ENCODE measurements at places on chromosomes 7 and 10. TPM values are rescaled to one million over a fixed set of nuclear protein-coding genes. Genes with fewer than 3 reads are reported as not detected.
A peak's percentile ranks its signal among the peaks of the same experiment; 100 is the strongest.

GRCh38 chr10:6385665-6386064 is 182.9 kb downstream of the PFKFB3 start:
- peak; percentile 90 for DNase-seq

- DNase-seq = no peak
Observed at GRCh38 chr7:16935341-16935735, 53.6 kb upstream of the AGR3 start.

- no peak for DNase-seq
Observed at GRCh38 chr7:69208848-69209247, 389.4 kb upstream of the AUTS2 start.

DNA sequence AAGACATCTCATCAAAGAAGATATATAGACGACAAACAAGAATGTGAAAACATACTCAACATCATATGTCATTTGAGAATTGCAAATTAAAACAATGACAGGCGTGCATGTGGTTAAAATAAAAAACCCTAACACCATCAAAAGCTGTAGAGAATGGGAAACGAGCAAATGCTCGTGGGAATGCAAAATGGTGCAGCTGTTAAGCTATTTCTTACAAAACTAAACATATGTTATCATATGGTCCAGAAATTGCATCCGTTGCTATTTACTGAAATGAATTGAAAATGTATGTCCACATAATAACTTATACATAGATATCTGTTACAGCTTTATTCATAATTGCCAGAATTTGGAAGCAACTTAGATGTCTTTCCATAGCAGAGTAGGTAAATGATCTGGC is 574.4 kb downstream of the TNS3 start:
- peak; percentile 26 for DNase-seq

- DNase-seq = peak; percentile 38
Observed at GRCh38 chr7:102473271-102473991, 5.3 kb downstream of the POLR2J start.

GRCh38 chr7:1223196-1223981 is 9.3 kb upstream of the UNCX start:
- no peak for DNase-seq

DNA sequence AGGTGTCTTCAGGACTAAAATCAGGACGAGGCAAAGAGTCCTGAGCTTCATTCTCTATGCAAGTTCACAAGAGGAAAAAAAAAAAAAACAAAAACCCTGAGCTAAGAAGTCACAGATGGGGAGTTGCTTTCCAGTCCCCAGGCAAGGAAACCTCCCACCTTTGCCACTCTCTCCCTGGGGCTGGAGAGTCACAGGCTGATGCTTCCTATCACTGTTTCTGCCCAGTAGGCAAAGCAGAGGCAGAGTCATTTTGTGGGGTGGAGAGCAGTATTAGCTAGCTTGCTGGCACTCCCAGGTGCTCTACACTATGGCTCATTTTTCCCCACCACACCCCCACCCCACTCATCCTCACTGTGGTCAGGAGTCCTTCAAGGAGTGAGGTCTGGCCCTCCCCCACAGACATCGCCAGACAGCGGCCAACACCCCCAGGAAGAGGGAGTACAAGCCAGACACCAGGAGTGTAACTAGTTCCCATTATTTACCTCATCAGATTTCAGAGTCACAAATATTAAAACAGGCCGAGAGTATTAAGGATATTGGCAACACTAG is 34.6 kb upstream of the UNC5B start:
- no peak for DNase-seq

- no peak for DNase-seq
Observed at GRCh38 chr7:24910551-24911212, 69.3 kb downstream of the OSBPL3 start.

- no peak for DNase-seq
Observed at GRCh38 chr10:133396035-133396624, 2.2 kb downstream of the MTG1 start.

- DNase-seq = peak; percentile 3
Observed at GRCh38 chr10:29102233-29102632, 186.6 kb upstream of the LYZL1 start.

- peak; percentile 90 for DNase-seq
Observed at GRCh38 chr7:79452032-79452494, 1.4 kb downstream of the MAGI2 start.

DNA sequence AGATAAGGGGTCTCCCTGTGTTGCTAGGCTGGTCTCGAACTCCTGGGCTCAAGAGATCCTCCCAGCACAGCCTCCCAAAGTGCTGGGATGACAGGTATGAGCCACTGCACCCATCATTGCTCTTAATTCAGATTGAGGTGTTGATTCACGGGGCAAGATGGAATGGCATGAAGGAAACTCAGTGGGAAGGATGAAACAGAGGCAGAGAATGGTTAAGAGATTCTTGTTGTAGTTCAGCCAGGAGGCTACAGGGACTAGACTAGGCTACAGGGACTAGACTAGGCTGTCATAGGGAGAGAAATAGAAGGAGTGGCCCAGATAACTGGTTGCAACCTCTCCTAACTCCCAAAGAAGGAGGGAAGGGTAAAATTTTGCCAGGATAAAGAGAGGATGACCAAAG is 48.0 kb downstream of the THNSL1 start:
- no peak for DNase-seq

Gene PSD
- total RNA-seq = 0.46 TPM

Gene GTF2I
- total RNA-seq = 180 TPM

Gene LIPF
- total RNA-seq = not detected

Gene ADAMTS14
- 2.7 TPM for total RNA-seq

Gene HKDC1
- total RNA-seq = 1.1 TPM

Gene CLCN1
- not detected for total RNA-seq

Gene MSMB
- not detected for total RNA-seq

All from LHCN-M2 (cell line).